ENCODE measurements at places on chromosomes 13 and 19.

- DNase-seq, result no peak
Observed at GRCh38 chr13:87851410-87851809, 180.2 kb downstream of the SLITRK5 start.

DNA sequence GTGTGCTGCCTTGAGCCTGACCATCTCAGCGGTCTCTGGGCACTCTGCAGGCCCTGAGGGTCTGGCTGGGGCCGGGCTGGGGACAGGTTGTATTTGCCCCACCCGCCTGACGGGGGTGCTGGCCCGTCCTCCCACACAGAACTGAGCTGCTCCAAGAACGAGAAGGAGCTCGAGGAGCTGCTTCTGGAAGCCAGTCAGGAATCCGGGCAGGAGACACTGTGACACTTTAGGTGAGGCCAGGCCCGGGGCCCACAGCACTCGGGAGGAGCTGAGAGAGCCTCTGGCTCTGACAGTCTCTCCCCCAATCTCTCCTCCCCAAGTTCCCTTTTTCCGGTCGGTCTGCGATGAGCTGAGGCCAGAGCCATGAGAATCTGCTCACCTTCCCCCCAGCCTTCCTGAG is 14.5 kb downstream of the NKPD1 start:
- no peak for DNase-seq

GRCh38 chr13:47869776-47870175 is 131.3 kb downstream of the SUCLA2 start:
- no peak for DNase-seq

GRCh38 chr19:45934551-45935230 is 20.1 kb upstream of the NANOS2 start:
- no peak for DNase-seq

DNA sequence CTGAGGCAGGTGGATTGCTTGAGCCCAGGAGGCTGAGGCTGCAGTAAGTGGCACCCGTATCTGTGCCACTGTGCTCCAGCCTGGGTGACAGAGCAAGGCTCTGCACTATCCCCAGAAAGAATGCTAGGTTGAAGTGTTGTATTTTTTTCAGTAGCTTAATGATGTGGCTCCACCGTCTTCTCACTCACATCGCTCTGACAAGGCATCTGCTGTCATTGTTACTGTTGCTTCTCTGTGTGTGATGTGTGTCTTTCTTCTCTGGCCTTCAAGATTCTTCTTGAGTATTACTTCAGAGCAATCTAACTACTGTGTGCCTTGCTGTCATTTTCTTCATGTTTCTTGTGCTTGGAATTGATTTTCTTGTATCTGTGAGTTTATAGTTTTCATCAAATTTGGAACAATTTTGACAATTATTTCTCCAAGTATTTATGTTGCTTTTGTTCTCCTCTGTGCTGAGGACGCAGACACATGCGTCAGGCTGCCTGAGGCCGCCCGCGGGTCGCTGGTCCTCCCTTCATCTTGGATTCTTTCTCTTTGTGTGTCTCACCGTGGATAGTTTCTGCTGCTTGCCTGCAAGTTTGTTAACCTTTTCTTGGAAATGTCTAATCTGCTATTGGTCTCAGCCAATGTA is 10.8 kb downstream of the ADPRHL1 start:
- DNase-seq, result no peak

DNA sequence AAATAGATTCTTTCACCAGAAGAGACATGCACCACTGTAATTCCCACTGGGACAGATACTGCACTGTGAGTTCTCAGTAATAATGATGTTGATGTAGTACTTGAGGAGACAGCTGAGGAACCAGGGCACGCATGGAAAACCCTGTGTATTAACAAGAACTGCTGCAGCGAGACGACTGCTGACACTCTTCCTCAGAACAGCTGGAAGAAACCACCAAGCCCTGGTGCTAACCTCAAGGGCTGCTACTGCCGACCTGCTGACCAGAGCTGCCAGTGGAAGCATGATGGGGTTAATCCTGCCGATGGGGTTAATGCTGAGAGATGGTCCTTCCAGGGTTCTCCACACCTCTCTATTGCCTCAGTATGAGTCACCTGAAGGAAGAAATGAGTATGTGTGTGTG is 45.6 kb downstream of the EDNRB start:
- DNase-seq, result no peak

All from NCI-H1436 treated with DMSO at 0.1 percent for 48 hours (cell line).